ENCODE measurements at places on chromosomes 1 and 21.
A peak's percentile ranks its signal among the peaks of the same experiment; 100 is the strongest.

GRCh38 chr1:172726740-172727139, 67.8 kb downstream of the FASLG start:
- no peak for DNase-seq

- no peak for DNase-seq
Observed at GRCh38 chr1:94862718-94863117, 42.6 kb downstream of the SLC44A3 start.

DNA sequence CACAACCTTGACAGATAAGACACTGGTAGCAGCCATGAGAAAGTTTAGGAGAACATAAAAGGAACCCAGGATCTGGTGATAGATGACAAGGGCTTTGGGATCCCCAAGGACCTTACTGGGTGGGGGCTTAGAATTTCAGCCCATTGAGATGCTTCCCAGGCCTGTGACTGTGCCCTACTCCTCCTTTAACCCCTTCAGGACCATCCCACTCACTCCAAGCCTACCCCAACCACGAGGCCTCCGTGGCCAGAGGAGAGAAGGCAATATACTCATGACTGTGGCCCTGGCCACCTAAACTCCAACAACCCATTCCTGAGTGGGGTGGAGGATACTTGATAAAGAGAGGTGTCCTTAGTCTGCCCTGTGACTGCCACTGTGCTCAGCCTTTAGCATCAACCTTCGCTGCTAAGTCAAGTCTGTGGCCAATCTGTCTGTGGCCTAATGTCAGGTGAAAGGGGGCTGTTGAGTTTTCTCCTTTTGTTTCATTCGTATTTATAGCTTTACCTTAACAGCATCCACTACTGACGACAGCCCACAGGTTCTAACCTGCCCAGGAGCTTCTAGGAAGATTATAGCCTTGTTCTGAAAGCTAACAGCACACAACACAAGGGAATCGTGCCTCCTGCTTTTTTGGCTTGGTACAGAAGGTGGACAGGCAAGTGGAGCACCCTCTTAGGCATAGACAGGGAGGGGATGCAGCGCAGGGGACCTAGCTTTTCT, 16.9 kb upstream of the BCAR3 start:
- DNase-seq, result no peak

DNA sequence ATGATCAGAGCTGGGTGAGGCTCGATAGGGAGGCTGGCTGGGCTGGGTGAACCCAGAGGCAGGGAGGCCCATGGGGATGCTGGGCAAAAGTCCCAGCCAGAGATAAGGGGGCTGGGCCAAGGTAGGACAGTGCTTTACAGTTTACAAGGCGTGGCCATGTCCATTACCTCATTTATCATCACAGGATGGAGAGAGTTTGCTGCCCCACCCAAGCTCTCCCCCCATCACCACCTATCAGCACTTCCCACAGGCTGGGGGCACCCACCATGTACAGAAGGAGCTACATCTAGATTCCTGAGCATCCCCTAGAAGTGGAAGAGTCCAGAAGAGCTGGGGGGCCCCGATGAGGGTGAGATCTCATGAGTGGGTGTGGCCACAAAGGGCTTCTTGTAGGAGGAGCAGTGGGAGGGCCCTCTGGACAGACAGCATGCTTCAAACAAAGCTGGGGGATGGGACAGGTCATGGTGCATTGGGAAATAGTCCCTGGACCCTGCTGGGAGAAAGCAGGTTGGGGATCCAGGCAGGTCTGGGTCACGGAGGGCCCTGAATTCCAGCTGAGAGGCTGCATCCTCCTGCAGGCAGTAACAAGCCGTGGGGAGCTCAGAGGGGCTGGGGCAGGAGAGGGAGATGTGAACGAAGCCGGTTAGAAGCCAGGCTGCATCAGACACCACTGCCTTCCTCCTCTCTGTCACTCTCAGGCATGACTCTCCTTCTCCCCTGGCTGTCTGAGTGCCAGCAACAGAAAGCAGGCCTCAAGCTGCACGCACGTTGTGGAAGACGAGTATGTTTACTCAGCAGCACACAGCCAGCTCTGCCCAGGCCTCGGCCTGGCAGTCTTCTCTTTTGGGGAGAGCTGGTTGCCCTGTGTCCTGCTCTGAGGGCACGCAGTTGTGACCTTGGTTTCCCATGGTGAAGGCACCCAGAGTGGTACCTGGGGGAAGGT, 202.3 kb downstream of the HIVEP3 start:
- DNase-seq, result no peak

DNA sequence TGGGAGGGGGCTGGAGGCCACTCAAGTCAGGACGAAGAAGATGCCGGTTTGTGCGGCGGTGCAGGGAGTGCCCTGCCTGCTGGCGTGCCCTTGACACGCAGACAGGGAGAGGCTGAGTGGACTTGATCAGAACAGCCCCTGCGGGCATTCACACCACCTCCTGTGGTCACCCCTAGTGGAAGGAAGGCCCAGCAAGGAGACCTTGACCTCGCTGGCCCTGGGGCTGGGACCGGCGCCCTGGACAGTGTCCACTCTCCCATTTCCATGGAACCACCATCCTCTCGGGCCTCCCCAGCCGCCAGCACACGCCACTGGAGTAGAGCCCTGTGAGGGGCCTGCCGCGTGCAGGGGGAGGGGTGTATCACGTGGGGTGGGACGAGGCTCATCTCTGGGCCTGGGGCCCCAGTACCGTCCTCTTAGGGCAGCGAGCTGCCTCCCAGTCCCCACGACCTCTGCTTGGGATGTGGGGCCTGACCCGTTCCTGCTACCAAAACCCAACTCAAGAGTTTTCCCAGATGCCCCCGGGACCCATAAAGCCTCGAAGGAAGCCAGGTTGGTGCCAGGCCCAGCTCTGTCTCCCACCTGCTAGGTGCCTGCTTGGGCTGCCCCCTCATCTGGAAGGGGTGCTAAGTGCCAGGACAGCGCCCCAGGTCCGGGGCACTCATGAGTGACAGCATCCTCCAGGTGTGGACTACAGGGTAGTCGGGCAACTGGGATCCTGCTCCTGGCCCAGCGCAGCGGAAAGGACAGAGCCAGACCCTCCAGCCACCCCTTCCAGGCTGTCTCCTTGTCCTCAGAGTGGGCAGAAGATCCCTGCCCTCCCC, 62.8 kb downstream of the SLX9 start:
- DNase-seq, result no peak

- peak; percentile 22 for DNase-seq
Observed at GRCh38 chr1:183461350-183461749, 10.9 kb upstream of the SMG7 start.

DNA sequence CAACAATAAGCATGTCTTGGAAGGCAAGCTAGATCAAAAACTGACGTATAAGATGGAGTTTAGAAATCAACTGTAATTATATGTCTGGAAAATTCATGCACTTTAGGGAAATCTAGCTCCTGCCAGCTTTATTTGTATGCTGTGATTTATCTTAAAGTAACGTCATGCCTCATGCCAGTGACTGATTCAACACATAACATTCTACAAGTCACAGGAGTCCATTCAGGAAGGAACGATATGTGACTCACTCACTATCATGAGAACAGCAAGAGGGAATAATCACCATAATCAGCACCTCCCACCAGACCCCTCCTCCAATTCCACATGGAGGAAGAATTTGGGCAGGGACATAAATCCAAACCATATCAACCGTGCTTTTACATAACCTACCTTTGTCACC, 682.4 kb upstream of the ADAMTS5 start:
- DNase-seq, result peak; percentile 95
